Forelimb muscle (tissue), 1 donor: ENCODE measurements at places on chromosomes 6 and 20.

- no peak for DNase-seq
Measured at GRCh38 chr6:69756907-69757306, 39.9 kb downstream of the LMBRD1 start.

- DNase-seq, result no peak
Measured at GRCh38 chr6:157333956-157334355, 10.6 kb upstream of the TMEM242 start.

GRCh38 chr6:151060096-151060765, 179.5 kb upstream of the AKAP12 start:
- DNase-seq, result no peak

DNA sequence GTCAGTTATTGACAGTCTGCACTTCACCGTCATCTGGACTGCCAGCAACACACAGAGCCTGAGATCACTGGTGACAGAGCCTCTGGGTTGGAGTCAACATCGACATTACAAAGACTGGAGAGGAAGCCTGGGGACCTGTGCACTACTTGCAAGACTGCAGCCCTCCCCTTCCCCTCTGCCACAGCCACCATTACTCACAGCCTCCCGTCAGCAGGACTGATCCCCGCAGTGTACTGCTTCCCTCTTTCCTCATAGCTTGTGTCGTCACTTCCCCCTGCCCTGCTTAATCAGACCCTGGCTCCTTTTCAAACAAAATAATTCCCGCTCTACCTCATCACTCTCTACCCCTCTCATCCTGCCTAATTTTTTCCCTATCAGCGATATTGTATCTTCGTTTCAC, 235.5 kb upstream of the KCNQ5 start:
- no peak for DNase-seq

GRCh38 chr6:136613477-136613876, 63.3 kb upstream of the MAP7 start:
- DNase-seq, result no peak

- peak; percentile 46 for DNase-seq
Measured at GRCh38 chr6:42820512-42821340, 38.9 kb downstream of the BICRAL start.

GRCh38 chr6:43282636-43283513, 15.2 kb upstream of the SLC22A7 start:
- DNase-seq, result no peak

- no peak for DNase-seq
Measured at GRCh38 chr6:32355018-32355417, 16.7 kb downstream of the TSBP1 start.

DNA sequence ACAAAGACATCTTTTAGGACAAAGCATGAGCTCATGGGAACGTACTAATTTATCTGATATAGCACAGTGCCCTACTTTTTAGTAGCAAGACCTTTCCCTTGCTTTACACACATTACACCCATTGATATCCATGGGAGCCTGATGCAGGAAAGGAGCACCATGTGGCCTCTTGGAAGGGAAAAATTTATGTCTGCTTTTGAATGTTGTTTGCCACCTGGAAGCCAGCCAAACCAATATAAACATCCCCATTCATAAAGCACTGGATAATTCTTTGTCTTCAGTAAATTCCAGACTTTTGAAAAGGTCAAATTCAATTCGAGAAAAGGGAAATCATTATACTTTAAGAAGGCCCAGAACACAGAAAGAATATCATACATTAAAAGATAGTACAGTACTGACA, 152.3 kb upstream of the BEND6 start:
- no peak for DNase-seq

DNA sequence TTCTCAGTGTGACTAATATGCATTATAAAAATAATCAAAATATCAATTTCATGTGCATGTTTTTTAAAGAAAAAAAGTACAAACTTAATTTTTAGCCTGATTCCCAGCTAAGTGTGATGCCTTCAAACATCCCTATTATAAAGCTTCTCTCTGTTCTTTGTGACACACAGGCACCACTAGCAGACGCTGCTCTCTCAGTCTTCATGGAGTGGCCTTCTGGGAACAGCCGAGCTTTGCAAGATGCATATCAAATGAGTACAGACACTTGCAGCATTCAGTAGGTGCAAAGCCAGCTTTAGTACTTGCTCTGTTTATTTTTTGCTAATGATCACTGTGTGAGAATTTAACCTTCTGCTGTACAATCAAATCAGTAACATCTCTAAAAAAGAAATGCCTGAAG, 340.0 kb downstream of the ADGRB3 start:
- DNase-seq, result no peak
